Hematopoietic multipotent progenitor cell (in vitro differentiated cells): ENCODE measurements at places on chromosomes 4 and X. TPM values are rescaled to one million over a fixed set of nuclear protein-coding genes. Genes with fewer than 3 reads are reported as not detected.

DNA sequence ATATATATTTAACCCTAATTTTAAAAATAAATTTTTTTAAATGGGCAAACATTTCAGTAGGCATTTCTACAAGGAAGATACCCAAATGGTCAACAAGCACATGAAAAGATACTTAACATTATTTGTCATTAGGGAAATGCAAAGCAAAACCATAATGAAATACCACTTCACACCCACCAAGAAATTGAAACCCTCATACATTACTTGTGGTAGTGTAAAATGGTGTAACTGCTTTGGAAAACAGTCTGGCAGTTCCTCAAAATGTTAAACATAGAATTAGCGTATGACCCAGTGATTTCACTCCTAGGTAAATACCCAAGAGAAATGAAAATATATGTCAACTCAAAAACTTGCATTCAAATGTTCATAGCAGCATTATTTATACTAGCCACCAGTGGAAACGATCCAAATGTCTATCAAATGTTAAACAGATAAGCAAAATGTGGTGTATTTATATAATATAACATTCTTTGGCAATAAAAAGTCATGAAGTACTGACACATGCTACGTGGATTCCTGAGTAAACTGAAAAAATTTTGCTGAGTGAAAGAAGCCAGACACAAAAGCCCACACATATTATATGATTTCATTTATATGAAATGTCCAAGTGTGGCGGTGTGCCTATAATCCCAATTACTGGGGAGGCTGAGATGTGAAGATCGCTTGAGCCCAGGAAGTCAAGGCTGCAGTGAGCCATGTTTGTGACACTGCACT is 16.6 kb downstream of the TRIM2 start:
- no peak for DNase-seq

- DNase-seq: no peak
Measured at GRCh38 chrX:118577041-118577440, 81.4 kb downstream of the DOCK11 start.

The GAGE12H gene
- not detected for total RNA-seq

The CT45A3 gene
- not detected for total RNA-seq

The MAGEB1 gene
- not detected for total RNA-seq
